NCI-H345 (cell line): ENCODE measurements at places on chromosomes 7 and 10.

DNA sequence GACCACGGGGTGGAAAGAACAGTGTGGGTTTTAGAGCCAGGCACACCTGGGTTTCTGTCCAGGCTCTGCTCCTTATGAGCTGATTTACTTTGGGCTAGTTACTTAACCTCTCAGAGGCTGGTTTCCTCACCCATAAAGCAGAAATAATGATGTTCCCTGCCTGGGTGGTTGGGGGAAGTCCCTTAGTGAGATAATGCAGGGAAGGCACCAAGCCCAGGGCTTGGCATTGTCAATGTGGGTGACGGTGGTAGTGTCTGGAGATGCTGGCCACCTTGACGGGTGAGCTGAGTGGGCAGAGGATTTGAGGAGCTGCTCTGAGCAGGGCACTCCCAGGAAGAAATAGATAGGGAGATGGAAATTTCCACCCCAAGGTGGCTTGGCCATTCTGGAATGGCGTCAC lies 65.2 kb downstream of the SH2D4B start:
- no peak for DNase-seq

DNA sequence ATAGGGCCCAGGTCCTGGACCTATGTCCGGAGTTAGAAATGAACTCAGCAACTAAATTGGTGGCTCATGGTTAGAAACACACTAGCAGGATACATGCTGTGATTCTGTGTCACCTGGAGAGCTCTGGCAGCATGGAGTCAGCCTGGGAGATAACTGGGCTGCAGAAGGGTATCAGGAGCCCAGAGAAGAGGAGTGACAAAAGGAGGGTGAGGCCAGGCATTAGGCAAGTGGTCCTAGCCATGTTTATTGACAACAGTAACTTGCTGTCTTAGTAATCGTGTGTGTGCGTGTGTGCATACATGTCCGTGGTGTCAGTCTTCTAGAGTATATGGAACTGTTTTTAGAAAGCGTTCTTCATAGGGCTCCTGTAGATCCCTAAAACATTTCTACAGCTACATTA lies 157.5 kb upstream of the PHYHIPL start:
- no peak for DNase-seq

DNA sequence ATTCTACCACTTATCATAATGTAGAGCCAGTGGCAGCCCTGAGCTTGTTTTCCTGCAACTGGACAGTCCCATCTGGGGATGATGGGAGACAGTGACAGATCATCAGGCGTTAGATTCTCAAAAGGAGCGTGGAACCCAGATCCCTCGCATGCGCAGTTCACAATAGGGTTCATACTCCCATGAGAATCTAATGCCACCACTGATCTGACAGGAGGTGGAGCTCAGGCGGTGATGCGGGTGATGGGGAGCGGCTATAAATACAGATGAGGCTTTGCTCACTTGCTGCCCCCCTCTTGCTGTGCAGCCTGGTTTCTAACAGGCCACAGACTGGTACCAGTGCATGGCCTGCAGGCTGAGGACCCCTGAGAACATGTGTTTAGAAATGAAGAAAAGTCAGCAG lies 260.1 kb downstream of the CAMK1D start:
- no peak for DNase-seq

DNA sequence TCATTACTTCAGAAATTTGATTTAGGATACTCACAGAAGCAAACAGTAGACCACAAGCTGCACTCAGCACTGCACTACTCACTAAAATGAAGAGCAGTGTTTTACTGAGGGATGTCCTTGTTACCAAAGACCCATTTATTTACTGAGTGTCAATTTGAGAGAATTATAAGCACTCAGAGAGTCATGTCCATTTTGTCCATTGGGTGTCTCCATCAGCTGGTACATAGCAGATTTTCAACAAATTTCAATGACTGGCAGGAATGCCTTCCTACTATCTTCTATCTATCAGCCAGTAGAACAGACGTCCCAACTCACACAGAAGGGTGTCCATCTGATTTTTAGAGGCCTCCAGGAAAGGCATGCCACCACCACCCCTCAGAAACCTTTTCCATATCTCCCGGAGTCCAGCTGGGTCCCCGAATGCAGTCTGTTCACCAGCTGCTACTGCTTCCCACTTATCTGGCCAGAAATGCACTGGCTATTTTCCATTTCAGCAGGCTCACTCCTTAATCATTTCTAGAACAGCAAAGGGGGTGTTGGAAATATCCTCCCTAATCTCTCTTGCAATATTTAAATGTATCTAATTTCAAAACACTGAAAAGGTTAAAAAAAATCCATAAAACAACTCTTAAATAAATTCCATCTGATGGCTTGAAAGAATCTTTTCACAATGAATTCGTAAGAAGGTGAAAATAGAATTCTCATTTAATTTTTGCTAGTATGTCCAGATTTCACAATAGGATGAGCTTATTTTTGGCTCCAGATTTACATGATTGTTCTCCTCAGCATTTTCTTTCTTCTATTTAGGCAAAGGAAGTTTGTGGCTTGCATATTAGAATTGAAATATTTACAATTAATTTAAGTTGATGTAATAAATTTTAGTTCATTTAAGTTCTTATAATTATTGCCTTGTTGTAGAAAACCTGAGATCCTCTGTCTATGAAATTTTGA lies 1164.0 kb upstream of the CELF2 start:
- DNase-seq, result no peak

DNA sequence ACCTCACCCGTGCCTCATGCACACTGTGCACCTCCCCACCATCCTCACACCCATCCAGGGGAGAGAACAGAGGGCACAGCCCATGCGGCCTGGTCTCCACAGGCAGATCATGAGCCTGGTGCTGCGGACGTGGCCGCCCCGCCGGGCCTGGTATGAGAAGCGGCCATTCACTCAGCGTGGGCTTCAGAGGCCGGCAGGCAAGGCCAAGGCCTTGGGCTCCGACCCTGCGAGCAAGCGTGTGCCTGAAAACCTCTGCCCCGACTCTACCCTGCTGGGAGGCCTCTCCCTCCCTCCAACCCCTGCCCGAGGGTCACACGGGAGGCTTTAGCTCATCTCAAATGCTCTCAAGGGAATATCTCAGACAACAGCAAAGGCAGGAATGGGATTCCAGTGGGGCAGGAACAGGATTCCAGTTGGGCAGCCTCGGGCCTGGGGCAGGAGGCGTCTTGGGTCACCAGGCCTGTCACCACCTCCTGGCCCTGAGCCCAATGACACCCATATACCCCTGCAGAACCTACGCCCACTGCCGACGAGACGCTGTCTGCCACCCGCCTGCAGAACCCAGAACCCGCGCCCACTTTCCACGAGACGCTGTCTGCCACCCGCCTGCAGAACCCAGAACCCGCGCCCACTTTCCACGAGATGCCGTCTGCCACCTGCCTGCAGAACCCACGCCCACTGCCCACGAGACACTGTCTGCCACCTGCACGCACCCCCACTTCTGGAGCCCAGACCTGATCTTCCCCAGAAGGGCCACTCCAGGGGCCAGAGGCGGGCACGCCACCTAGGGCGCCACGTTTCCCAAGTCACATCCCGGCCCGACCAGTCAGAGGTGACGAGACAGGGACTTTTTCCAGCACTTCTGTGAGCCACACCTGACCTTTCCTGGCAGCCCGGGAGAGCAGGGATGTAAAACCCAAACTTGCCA lies 38.9 kb downstream of the ADAP1 start:
- no peak for DNase-seq

GRCh38 chr10:110410329-110411046 lies 87.2 kb upstream of the DUSP5 start:
- no peak for DNase-seq

- no peak for DNase-seq
Measured at GRCh38 chr10:14889318-14889717, 10.7 kb downstream of the SUV39H2 start.

GRCh38 chr10:112954974-112955581 lies 5.0 kb downstream of the TCF7L2 start:
- DNase-seq, result no peak

- DNase-seq, result no peak
Measured at GRCh38 chr7:27482219-27482618, 180.5 kb downstream of the HIBADH start.

GRCh38 chr10:19250546-19250945 lies 201.9 kb downstream of the MALRD1 start:
- no peak for DNase-seq
